ENCODE measurements at places on chromosomes 13 and 19.

- DNase-seq, result no peak
These were observed 85.6 kb downstream of the SLC25A15 start for GRCh38 chr13:40875044-40875443.

GRCh38 chr13:32525766-32526165, 12.8 kb downstream of the N4BP2L2 start:
- DNase-seq, result no peak

GRCh38 chr19:39347332-39348164, 5.3 kb downstream of the SAMD4B start:
- DNase-seq, result no peak

DNA sequence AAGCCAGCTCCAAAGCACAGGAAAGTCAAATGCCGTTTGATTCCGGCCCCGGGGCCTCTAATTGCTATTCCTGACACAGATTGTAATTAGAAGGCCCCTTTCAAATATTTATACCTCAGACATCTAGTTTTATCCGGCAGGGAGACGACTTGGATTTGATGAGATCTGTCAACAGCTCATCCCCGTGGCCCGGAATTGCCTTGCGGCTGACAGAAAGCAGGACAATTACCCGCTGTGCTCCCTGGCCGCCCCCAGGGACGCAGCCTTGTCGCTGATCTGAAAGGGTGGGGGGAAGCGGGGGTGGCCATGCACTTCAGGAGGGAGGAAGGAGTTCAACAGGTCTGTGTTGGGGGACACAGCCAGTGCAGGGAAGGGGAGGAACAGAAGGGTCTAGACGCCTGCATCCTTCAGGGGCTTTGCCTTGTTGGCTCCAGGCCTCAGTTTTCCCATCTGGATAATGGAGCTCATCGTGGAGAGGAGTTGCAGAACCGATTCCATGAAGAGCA, 1.8 kb upstream of the SHD start:
- DNase-seq, result no peak

DNA sequence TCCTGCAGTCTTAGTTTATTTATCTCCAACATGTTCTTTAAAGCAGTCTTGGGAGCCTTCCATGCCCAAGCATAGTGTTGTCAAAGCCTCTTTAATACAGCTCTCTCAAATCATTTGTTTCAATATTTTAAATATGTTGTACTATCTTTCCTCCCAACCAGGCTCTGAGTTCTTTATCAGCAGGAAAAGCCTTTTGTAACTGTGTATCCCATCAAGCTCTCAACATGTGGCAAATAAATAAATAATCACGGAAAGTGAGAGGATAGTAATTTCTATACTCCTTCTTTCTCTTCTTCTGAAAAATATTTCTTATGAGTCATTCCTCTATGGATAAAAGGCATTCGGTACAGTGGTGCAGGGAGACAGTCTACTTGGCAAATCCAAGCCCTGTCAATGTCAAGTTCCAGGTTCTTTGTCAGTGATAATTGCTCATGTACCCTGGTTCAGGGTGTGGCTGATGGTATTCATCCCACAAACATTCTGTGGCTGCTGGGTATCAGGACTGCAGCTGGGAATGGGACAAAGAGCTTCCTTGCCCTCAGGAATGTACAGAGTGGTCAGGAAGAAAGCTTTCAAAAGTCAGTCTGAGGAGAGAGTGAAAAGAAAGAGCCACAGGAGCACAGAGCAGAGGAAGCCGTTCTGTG, 384.3 kb downstream of the EFNB2 start:
- no peak for DNase-seq

DNA sequence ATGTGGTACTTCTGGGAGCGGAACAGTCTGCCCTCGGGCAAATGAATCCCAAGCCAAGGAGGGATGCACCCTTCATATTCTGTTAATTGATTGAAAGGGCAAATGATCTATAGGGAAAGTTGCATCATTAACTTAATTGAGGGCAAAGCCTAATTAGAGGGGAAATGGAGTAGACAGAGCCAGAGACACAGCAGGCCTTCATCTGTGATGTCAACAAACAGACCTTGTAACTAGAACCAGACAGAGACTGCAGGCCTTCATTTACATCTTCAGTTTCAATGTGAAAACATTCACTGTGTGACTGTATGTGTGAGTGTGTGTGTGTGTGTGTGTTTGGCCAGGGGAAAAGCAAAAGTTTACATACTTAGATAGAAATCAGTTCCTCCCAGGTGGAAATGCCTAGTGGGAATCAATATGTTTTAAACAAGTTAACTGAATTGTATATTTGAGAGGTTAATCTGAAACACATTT, 126.4 kb downstream of the SPRY2 start:
- no peak for DNase-seq

DNA sequence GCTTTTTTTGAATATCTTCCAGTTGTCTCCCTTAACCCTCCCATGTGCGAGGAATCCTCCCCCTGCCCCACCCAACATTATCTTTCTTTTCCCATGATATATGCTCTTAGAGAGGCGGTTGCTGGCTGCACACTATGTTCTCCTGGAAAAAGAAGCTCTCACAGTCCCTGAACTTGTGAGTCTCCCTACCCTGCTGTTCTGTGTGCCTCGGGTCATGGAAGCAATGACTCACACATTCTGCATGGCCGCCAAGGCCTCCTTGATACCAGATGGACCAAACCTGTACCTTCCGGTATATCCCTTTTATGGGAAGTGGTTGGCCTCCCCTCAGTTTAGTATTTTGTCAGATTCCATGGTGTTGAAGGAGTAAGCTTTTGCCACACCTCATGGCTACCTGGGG, 705.4 kb downstream of the SLITRK6 start:
- DNase-seq, result no peak

- DNase-seq, result no peak
These were observed 214.6 kb upstream of the HTR2A start for GRCh38 chr13:47111499-47111898.

DNA sequence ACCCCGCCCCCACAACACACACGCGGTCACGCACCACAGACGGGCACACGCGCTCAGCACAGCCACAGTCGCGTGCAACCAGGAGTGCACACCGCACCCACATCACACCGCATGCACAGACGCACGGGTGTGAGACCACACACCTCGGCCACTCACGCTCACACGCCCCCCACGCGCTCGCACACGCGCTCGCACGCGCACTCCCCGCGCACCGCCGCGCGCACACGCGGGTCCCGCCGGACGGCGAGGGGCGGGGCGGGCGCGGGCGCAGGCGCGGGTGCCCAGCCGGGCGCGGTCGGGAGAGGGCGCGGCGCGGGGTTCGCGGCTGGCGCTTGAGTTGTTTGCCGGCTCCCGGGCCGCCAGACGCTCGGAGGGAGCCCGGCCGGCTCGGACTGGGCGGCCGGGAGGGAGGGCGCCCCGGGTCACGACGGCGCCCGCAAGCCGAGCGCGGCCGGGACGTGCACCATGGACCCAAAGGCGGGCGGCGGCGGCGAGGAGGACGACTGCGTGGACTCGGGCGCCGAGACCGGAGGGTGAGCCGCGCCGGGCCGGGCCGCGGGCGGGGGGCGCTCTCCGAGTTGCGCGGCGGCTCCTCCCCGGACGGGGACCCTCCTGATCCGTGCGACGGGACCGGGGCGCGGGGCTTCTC, at the start of gene FAM124A:
FAM124A (plus strand) TSS at position 362 of the 649 bp plus-strand sequence; CDS start at position 466, 104 bp downstream.
- DNase-seq, result no peak

GRCh38 chr19:4575267-4576015, 16.0 kb upstream of the SEMA6B start:
- DNase-seq, result no peak

GRCh38 chr19:2532252-2533071, 56.5 kb downstream of the GADD45B start:
- no peak for DNase-seq

DNA sequence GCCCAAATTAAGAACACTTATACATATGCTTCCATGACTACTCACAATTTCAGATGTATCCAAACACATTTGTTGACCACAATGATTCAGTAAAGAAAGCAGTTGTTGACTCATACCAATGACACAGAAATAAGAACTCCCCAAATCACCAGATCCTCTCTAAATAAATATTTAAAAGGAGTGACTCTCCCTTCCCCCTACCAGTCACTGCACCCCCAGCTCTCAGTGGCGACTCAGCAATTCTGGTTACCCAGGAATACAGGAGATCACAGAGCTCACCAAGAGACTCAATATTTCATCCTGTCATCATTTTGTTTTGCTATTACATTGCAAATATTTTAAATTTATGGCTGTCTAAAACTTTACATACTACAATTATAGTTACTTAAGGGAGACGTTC, 131.5 kb downstream of the RGCC start:
- peak; percentile 9 for DNase-seq

DNA sequence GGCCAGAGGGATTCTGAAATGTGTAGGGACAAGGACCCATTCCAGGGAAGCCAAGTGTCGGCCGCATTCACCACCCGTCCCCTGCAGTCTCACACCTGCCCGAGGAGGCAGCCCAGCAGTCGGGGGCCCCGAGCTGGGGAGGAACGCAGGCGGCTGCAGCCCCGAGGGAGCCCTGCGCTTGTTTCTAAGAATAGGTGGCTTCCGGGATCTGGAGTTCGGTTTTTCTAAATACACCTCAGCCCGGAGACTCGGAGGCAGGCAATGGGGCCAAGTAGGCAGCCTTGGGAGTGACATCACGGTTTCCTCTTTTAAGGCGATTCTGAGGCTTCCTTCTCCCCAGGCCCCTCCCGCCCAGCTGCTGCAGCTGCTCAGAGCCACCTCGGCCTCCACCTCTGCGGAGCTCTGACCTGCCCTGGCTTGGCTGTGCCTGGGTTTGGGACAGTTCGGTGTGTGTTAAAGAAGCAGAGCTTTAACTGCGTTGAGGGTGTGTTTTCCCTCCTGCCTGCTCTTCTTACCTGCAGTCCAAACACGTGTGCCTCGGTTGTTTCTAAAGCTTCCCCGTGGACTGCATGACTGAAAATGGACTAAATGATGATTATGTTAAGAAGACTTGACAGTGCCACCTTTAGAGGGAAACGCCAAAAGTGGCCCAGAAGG, 80.5 kb downstream of the COL4A2 start:
- no peak for DNase-seq
